ENCODE measurements at places on chromosomes 13 and 19.

- no peak for DNase-seq
Measured at GRCh38 chr13:105925496-105925895, 610.0 kb downstream of the EFNB2 start.

- no peak for DNase-seq
Measured at GRCh38 chr19:17946965-17947784, 14.4 kb downstream of the CCDC124 start.

- no peak for DNase-seq
Measured at GRCh38 chr13:45315520-45316167, 25.3 kb downstream of the TPT1 start.

GRCh38 chr19:45164577-45165335 is 4.0 kb upstream of the NKPD1 start:
- DNase-seq, result no peak

DNA sequence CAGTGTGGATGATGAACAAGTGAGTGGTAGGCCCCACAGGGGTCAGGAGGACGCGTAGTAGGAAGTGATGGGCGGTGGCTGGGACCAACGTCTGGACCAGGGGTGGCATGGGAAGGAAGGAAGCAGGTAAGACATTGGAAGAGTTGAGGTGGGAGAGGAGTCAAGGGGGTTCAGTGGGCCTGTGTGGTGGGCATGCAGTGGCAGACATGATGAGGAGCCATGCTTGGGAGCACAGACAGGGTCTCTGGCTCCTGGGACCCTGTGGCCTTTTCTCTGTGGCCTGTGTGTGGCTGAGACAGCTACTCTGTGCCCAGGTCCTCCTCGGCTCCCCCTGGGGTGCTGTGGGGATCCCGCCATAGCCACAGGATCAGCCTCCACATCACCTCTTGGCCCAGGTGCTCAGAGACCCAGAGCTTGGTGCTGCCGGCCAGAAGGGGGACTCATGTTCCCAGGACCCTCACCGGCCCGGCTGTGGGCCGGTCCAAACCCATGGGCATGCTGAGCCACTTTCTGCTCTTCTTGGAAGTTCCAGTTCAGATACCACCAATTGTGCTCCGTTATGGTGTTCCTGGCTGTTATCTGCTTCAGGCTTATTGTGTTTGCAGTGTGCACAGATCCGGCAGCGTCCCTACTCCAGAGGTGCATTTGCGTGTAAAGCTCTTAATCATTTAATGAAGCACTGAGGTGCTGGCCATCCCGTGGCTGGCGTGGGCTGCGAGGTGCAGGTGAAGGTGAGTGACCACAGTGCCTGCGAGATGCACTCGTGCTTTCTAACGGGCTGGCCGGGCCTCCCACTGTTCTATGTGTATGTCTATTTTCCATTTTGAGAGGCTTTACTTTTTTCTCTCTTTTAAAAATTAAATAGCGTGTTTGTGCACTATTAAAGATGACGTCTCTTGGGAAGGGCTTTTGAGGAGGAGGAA is 147.9 kb downstream of the TEX29 start:
- no peak for DNase-seq

GRCh38 chr13:71714802-71715375 is 152.1 kb downstream of the DACH1 start:
- DNase-seq, result no peak

DNA sequence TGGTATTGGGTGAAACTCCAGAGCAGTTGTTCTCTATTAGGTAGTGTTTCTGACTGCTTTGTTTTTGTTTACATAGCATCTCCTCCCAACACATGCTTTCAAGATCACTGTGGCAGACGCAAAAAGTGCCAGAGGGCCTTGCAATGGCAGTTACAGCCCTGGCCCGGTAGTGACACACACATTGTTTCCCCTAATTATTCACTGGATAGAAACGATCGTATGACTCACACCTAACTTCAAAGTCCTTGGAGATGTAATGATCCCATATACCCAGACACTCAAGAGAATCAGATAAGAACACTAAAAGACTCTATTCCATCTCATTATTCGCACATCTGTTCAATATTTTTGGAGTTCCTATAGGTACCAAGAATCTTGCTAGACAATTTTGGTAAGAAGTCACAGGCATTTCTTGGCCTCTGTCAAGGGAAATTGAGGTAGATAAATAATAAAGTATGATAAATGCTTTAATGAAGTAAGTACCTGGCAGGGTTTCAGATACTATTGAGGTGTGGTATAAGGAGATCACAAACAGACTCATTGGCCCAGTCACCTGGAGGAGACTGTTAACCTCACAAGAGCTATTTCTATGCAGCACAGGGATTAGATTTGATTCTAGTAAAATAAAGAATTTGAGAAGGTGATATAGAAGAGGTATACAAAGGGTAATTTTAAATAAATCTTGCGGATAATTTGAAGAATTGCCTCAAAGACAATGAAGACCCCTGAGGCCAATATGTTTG is 485.3 kb downstream of the SLITRK6 start:
- DNase-seq, result no peak
